ENCODE measurements at places on chromosomes 4 and X.

- no peak for DNase-seq
Observed at GRCh38 chr4:105357258-105357980, 116.4 kb downstream of the PPA2 start.

- DNase-seq, result no peak
Observed at GRCh38 chr4:115054836-115055235, 58.6 kb downstream of the NDST4 start.

DNA sequence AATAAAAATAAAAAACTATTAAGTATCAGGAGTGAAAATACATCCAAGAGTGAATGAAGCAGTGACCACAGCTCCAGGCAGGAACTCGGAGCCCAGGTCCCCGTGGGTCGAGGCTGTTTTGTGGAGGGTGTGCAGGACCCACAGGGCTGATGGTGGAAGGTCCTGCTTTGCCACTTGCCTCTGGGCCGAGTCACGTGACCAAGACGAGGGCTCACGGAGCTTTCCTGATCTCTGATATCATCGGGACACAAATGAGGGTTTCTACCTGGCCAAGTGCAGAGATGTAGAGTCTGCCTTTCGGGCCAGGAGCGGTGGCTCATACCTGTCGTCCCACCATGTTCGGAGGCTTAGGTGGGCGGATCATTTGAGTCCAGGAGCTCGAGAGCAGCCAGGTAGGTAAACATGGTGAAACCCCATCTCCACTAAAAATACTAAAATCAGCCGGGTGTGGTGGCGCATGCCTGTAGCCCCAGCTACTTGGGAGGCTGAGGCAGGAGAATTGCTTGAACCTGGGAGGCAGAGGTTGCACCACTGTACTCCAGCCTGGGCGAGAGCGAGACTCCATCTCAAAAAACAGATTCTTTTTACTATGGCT, 7.2 kb downstream of the SLC25A6 start:
- DNase-seq, result no peak

GRCh38 chr4:169201222-169202144, 69.3 kb downstream of the SH3RF1 start:
- DNase-seq, result no peak

GRCh38 chrX:131955099-131955777, 67.9 kb upstream of the STK26 start:
- no peak for DNase-seq

- DNase-seq, result no peak
Observed at GRCh38 chr4:74608151-74608949, 163.4 kb downstream of the AREG start.

GRCh38 chr4:181475781-181476507, 767.3 kb upstream of the TENM3 start:
- DNase-seq, result no peak

- no peak for DNase-seq
Observed at GRCh38 chrX:112614640-112615039, 65.1 kb downstream of the LHFPL1 start.

GRCh38 chr4:20219521-20219920, 32.2 kb upstream of the SLIT2 start:
- DNase-seq, result no peak

GRCh38 chrX:8629871-8630270, 102.1 kb downstream of the ANOS1 start:
- DNase-seq, result no peak

DNA sequence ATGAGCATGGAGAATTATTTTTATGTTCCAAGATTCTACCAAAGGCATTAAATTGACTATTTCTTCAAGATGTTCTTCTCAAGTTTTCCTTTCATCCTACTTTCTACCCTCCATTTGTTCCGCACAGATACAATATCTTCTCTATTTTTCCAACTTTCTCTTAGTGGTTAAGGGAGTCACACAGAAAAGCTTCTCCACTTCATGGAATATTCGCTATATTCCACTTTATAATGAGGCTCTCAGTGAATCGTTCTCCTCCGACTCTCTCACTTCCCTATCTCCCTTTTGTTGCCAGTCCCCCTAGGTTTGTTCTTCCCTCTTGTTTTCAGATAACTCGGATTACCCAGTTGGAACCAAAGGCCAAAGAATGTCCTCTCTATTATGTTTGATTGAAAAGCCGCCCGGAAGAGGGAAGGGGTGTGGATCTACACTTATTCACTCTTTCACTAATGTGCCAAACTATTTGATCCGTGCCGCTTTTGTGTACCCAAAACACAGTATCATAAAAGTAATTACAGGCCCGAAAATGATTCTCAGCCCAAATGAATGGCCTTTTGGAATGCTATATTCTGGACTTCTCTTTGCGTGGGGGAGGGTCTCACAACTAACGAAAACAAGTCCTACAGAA, 1.2 kb downstream of the SH3D19 start:
- no peak for DNase-seq

GRCh38 chr4:153535772-153536513, 69.8 kb downstream of the TMEM131L start:
- no peak for DNase-seq

DNA sequence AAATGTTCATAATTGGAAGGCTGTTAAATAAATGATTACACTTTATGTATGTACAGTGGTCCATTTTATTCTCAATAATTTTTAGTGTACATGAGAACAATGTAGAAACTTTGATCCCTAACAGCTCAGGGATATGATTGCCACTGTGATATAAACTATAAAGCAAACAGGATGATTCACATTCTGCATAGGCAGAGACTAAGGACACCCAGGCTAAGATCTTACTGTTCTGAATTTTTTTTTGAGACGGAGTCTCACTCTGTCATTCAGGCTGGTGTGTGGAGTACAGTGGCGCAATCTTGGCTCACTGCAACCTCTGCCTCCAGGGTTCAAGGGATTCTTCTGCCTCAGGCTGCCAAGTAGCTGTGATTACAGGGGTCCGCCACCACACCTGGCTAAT, 186.6 kb downstream of the PDGFC start:
- DNase-seq, result no peak

DNA sequence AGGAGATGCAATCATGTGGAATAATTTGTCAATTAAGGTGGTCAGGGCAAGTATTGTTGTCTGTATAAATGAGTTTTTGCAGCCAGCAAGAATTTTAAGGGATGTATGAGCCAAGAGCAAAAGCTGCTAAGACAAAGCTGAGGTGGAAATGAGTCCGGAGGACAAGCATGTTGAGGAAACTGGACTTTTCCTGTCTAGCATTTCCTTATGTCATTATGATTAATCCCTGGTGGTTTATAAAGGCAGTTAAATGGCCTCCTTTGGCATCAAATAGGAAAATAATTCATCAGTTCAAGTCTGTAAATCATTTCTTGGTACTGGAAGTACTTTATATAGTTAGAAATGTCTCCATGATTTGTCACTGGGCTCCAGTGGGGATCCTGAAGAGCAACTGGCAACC, 61.6 kb upstream of the TEX13A start:
- no peak for DNase-seq

DNA sequence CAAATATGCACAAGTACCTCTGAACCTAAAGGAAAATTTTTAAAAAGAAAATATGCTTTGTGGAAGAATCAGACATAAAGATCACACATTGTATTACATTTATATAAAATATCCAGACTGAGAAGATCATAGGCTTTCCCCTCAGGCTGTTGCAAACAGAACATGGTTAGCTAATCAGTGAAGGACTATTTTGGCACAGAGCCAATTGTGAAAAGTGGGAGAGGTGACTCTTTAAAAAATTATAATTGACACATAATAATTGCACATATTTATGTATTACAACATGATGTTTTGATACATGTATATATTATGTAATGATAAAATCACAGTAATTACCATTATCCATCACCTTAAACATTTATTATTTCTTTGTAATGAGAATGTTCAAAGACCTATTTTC, 44.1 kb upstream of the FOXR2 start:
- DNase-seq, result no peak

DNA sequence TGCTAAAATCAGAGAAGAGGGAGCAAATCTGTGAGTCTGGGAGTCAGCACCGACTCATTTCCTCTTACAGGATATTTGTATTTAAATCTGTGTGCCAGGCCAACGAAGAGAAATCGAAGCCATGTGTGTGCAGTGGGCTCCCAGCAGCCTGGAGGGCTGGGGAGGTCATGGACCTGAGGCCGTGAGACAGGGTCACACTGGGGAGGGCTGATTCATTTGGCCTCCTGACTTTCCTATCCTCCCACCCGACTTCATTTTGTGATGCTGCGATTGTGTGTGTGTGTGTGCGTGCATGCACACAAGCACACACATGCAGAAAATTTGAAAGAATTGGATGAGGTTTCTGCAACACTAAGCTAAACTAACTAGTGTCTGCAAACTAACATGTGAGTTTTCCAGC, 48.7 kb upstream of the STX18 start:
- DNase-seq, result no peak

DNA sequence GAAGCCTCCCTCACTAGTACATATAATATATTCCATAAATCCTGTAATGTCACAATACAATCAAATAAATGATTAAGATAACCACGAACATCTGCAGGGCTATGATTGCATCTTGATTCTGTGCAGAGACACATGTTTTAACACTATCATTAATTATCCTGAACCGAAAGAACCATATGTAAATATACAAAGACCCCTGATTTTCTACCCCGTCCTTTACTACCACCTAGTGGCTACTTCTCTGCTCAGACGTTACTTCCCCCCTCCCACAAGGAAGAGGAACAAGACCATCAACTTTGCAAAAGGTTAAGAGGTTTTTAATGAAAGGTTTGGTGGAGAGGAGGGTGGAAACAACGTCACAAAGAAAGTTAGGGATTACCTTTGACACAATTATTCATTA, 134.0 kb downstream of the COL4A6 start:
- no peak for DNase-seq

GRCh38 chr4:183867247-183867646, 37.9 kb upstream of the STOX2 start:
- DNase-seq, result no peak

GRCh38 chr4:3228881-3229280, 20.1 kb upstream of the MSANTD1 start:
- no peak for DNase-seq

- no peak for DNase-seq
Observed at GRCh38 chrX:41468647-41469323, 21.6 kb downstream of the NYX start.

GRCh38 chr4:8039853-8040252, 100.2 kb upstream of the AFAP1 start:
- no peak for DNase-seq

Measured in thoracic aorta (tissue), 2 donors.